ENCODE measurements at places on chromosomes 3 and 15.

DNA sequence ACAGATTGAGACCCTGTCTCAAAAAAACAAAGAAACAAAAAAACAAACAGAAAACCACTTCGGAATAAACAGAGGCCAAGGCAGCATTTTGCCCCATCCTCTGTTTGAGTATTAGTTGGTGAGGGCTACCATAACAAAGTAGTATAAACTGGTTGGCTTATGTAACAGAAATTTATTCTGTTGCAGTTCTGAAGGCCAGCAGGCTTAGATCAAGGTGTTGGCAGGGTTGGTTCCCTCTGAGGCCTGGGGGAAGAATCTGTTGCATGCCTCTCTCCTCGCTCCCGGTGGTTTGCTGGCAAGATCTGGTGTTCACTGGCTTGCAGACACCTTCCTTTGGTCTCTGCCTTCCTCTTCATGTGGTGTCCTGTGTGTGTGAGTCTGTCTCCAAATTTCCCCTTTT lies 261.6 kb downstream of the PDZRN3 start:
- no peak for DNase-seq

GRCh38 chr15:32735989-32736700 lies 18.3 kb downstream of the GREM1 start:
- DNase-seq: no peak

- no peak for DNase-seq
Measured at GRCh38 chr3:9179826-9180763, 69.4 kb downstream of the SRGAP3 start.

DNA sequence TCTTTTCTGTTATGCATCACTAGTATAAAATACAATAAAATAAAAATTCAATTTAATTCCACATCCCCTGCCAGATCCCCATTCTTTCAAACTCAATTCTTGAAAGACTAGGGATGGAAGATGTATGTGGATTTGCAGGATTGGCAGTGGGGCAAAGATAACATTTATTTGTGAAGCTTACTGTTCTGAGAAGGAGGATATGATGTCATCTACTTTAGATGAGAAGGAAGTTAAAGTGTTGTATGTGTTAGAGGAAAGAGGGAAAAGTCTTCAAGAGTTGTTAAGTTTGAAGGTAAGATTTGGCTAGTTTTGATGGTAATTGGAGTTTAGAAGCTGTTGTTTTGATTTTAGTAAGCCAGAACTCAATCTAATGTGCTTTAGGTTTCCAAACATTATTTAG lies 845.1 kb upstream of the NR2F2 start:
- no peak for DNase-seq

- DNase-seq: no peak
Measured at GRCh38 chr3:94179059-94179458, 116.2 kb downstream of the NSUN3 start.

- no peak for DNase-seq
Measured at GRCh38 chr3:50435371-50436113, 67.9 kb downstream of the CACNA2D2 start.

DNA sequence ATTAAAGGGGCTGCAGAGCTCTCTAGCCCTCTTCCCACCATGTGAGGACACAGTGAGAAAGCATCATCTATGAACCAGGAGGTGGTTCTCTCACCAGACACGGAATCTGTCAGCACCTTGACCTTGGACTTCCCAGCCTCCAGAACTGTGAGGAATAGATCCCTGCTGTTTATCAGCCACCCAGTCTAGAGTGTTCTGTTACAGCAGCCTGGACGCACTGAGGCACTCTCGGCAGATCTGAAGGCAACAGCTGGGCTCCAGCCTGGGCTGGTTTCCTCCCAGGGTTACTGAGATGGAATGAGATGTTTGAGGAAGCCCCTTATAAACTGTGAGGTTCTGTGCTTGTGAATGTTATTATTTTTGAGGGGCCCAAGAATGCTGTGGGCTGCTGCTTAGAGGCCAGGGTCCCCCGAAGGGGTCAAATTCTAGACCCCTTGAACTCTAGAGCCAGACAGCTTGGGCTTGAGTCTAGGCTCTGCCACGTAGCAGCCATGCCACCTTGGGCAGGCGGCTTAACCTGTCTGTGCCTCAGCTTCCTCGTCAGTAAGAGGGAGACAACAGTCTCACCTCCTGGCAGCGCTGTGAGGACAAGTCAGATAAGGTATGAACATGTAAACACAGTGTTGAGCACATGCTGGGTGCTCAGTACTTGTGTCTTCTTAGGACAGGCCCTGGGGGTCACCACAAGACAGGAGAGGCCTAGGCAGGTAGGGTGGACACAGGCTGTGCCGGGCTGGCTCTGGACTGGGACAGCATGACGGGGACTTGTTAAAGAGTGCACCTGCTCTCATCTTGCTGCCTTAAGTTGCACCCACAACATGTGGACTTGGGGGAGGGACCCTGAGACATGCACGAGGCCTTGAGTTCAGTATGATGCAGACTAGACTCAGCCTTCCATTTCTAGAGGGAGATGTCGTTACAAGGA lies 49.2 kb downstream of the MGLL start:
- DNase-seq: no peak

- peak; percentile 62 for DNase-seq
Measured at GRCh38 chr3:130276203-130276803, 69.2 kb upstream of the COL6A5 start.

DNA sequence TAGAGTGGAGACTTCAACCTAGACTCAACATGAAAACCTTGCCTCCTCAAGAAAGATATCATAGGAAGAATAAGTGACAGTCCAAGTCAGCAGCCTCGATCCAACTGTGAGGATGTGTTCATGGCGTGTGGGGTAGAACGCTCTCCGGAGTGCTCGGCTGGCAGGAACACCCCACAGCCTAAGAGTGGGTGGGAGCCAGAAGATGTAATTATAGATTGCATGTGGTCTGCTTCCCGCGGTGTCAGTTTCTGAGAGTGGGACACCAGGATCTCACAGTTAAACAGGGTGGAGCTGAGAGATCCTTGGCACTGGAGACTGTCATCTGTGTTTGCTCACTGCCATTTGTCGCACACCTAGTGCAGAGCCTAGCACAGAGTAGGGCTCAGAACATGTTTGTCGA lies 158.0 kb downstream of the CTNNB1 start:
- DNase-seq: no peak

DNA sequence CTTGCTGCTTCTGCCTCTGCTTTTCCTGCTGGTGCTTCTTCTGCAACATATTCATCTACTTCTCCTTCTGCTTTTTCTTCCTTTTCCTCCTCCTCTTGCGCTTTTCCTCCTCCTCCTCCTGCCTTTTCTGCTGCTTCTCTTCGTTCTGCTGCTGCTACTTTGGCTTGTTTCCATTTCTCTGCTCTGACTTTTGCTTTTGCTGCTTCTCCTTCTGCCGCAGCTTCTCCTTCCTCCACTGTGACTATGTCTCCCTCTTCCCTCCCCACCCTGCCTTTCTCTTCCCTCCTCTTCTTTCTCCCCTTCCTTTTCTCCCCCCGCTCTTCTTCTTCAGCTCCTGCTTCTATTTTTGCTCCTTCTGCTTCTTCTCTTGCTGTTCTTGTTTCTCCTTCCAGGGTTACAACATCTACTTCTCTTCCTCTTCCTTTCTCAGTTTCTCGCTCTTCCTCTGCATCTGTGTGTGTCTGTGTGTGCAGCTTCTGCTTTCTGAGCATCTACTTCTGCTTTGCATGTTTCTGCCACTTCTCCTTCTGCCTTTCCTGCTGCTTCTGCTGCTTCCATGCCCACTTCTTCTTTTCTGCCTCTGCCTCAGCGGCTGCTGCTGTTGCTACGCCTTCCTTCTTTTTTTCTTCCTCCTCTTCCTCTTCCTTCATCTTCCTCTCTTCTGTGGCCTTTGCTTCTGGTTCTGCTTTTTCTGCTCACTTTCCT lies 51.4 kb downstream of the FAM43A start:
- DNase-seq: no peak

DNA sequence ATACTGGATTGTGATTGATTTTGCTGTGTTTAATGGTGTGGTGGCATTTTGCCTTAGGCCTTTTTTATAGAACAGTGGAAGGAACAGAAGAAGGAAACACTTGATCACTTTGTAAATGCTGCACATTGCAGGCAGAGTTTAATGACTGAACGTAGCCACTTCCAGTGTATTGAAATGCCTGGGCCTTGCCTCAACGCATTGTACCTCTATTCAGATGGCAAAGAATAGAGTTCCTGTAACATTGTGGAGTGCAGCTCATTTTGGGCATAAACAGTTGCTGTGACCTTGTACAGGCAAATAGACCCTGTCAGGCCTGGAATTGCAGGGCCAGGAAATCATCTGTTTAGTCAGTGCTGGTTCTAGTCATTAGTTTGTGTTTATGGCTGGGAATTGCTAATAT lies 225.0 kb downstream of the EPHA3 start:
- DNase-seq: no peak

DNA sequence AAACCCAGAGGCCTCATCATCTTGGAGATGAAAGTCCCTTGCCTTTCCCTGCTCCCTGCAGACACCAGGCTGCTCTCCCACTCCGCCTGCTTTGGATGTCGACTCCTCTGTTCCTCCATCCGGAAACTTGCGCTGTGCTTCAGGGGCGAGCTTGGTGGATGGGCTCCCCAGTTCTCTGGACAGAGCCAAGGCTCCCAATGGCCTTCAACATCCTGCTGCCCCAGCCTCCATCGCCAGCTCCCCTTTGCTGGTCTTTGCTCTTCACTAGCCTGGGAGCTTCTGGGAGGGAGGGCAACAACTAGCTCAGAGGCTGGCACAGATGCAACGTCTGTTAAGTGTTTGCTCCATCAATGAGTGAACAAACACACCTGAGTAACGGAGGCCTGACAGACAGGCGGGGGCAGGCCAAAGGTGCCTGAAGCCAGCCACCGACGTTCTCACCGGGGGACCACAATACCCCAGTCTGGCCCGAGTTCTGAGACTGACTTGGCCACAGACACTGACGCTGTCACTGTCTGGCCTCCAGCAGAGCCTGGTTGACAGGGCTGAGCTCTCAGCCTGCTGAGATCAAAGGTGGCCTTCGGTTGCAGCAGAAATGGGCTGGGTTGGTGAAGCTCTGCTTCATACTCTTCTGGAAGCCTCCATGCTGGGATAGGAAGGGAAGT lies 39.0 kb downstream of the RGMA start:
- no peak for DNase-seq

DNA sequence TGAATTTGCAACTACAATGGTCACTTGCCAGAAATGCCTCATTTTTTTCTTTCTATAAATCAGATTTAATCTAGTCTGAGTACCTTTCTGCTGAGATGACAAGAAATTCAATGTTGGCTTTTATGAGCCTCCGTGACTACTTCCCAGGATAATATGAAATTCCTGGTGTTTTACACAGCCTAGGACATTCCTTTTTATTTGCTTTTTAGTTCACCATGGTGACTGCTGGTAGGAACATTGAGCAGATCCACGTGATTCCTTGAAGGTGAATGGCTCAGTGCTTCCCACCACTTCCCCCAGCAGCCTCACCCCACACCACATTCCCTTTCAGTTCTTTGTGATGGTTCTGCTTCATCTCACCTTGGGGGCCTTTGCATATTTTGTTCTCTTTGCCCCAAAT lies 4.3 kb upstream of the NPTN start:
- DNase-seq: peak; percentile 40

DNA sequence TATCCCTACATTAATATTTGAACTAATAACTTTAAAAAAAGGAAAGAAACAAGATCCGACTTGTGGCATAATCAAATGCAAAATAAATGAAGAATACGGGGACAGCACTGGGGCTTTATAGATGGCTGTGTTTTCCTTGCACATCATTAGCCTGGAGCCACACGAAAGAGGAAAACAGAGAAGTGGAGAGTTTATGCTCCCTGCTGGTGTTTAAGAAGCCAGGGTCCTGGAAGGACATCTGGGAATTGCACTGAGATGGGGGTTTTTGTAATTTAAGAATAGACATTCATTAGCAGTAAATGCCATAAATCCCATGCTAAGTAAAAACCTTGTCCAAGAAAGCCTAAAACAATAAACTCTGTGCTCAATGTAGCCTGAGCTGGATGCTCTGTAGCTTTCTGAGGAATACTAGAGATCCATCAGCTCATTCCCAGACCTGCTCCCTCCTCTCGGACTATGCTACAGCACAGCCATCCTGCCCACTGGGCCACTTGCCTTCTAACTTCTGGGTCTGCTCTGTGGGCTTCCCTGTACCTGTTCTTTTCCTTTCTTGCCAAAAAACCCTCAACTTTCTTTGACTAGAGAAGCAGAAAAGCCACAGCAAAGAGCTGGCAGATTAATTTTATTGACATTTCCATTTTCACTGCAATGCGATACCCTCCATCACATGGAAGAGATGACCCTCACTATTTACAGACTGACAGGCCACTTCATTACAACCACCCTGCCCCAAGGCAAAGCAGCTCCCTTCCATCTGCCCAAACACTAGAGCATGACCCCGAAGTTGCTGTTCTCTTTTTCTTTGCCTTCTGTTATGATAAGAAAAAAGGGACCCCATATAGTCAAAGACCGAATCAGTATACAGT lies 62.3 kb downstream of the MEIS2 start:
- DNase-seq: no peak

DNA sequence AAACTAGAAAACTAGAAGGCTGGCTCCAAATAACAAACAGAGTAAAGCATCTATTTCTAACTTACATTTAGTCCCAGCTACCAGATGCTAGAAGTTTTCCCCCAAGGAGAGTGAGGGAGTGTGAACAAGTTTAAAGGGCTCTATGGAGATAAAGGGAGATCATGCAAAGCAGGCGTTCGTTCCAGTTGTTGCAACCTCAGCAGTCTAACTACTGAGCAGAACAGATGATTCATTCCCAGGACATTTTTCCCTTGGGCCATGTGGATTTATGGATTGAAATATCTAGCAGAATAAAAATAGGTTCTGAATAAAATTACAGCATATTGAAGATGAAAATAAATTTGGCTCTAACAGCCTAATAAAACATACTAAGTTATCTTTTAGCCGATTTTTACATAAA lies 154.8 kb upstream of the TTC14 start:
- DNase-seq: peak; percentile 69

- peak; percentile 72 for DNase-seq
Measured at GRCh38 chr3:105365391-105366325, 1.1 kb upstream of the ALCAM start.

DNA sequence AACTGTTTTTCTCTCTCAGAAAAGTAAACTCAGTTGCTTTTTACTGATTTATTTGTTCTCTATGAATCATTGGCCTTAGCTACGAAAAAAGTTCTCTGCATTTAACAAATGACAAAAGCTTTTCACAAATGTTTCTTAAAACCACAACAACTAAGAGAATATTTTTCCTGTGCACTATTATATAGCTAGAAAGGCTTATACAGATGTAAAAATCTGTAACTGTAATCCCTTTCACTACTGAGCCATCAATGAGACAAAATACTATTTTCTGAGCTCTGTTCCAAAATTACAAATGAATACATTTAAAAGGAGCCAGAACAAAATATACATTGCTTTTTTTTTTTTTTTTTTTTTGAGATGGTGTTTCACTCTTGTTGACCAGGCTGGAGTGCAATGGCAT lies 45.6 kb upstream of the PYGO1 start:
- no peak for DNase-seq

- DNase-seq: no peak
Measured at GRCh38 chr15:90623854-90624253, 93.3 kb upstream of the BLM start.

GRCh38 chr3:62592408-62592807 lies 219.1 kb upstream of the FEZF2 start:
- DNase-seq: no peak

- DNase-seq: peak; percentile 64
Measured at GRCh38 chr3:129439226-129439816, 427 bp downstream of the MBD4 start.

GRCh38 chr3:170714562-170715535 lies 129.0 kb upstream of the SLC7A14 start:
- DNase-seq: peak; percentile 93

Data from ELR (cell line).